Pericardium fibroblast (primary cell): ENCODE measurements at places on chromosomes 13 and 19. TPM values are rescaled to one million over a fixed set of nuclear protein-coding genes. Genes with fewer than 3 reads are reported as not detected.

LYPD5 gene
- 0.82 and 0.94 TPM in 2 replicates for total RNA-seq

RASAL3 gene
- not detected in 2 replicates for total RNA-seq

FCAR gene
- not detected in 2 replicates for total RNA-seq

TRPM4 gene
- total RNA-seq = 15.2 and 27.5 TPM in 2 replicates

KIR3DL1 gene
- not detected in 2 replicates for total RNA-seq

ZNF302 gene
- total RNA-seq = 13.9 and 15.3 TPM in 2 replicates

NAA16 gene
- total RNA-seq = 7.6 TPM in 2 replicates

BBC3 gene
- 10.7 and 26.8 TPM in 2 replicates for total RNA-seq

PEG3 gene
- total RNA-seq = 3.2 and 30.1 TPM in 2 replicates

TEX101 gene
- not detected in 2 replicates for total RNA-seq

ANKLE1 gene
- total RNA-seq = 1.3 TPM in 1 of 2 replicates, not detected in the other

CRX gene
- total RNA-seq = not detected in 2 replicates

URAD gene
- not detected in 2 replicates for total RNA-seq

SIGLEC10 gene
- not detected in 2 replicates for total RNA-seq

IL27RA gene
- total RNA-seq = 0.47 and 0.60 TPM in 2 replicates

ZNF582 gene
- 3.6 and 4.3 TPM in 2 replicates for total RNA-seq

KIR2DL4 gene
- not detected in 2 replicates for total RNA-seq

FCER2 gene
- not detected in 2 replicates for total RNA-seq

APOC4 gene
- not detected in 2 replicates for total RNA-seq

NCAN gene
- not detected in 2 replicates for total RNA-seq

NLRP9 gene
- not detected in 2 replicates for total RNA-seq

ERFL gene
- total RNA-seq = 0.23 and 0.77 TPM in 2 replicates

ZNF534 gene
- 0.60 TPM in 1 of 2 replicates, not detected in the other for total RNA-seq

NLRP4 gene
- not detected in 2 replicates for total RNA-seq

TMEM59L gene
- total RNA-seq = 10.7 and 14.5 TPM in 2 replicates

SOX21 gene
- total RNA-seq = not detected in 2 replicates

ENOX1 gene
- 12.3 and 13.9 TPM in 2 replicates for total RNA-seq

MTUS2 gene
- not detected in 2 replicates for total RNA-seq

ZNF665 gene
- 0.58 and 2.5 TPM in 2 replicates for total RNA-seq

PCDH8 gene
- total RNA-seq = not detected in 2 replicates

ZNF154 gene
- 2.3 and 4.3 TPM in 2 replicates for total RNA-seq

IGFL4 gene
- not detected in 2 replicates for total RNA-seq

LRRC8E gene
- 3.1 and 3.9 TPM in 2 replicates for total RNA-seq

CEACAM16 gene
- not detected in 2 replicates for total RNA-seq

ZSWIM4 gene
- 1.8 and 6.0 TPM in 2 replicates for total RNA-seq

KLHL1 gene
- not detected in 2 replicates for total RNA-seq

GAPDHS gene
- not detected in 2 replicates for total RNA-seq

NBEA gene
- 1.6 and 2.6 TPM in 2 replicates for total RNA-seq

PLIN4 gene
- 0.47 and 3.7 TPM in 2 replicates for total RNA-seq

ATP8B3 gene
- 1.2 and 1.4 TPM in 2 replicates for total RNA-seq

KANK3 gene
- 0.12 and 0.68 TPM in 2 replicates for total RNA-seq

PTPRH gene
- 7.0 and 9.4 TPM in 2 replicates for total RNA-seq
